ENCODE measurements at places on chromosomes 6 and 20.

- no peak for DNase-seq
Measured at GRCh38 chr20:1210501-1210900, 7.2 kb downstream of the C20orf202 start.

- no peak for DNase-seq
Measured at GRCh38 chr6:140036196-140036595, 661.7 kb upstream of the CITED2 start.

GRCh38 chr20:49431329-49431728, 51.1 kb downstream of the KCNB1 start:
- DNase-seq = no peak

GRCh38 chr20:58458342-58459057, 56.7 kb downstream of the APCDD1L start:
- DNase-seq = no peak

DNA sequence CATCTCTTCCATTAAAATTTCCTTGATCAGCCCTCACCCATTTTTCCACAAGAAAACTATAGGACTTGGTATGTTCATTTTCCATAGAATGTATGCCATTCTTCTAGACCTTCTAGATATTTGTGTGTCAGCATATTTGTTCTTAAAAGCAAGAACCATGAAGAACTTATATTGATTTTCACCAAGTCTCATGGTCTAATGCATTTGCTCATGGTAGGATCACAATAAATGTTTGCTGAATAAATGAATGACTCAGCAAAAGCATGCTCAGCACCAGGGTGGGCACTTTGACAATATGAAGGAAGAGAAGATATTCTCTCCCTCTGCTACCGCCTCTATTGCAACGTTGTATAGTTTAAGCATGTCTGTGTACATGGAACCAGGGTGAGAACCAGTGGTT, 805.5 kb upstream of the SLC35B3 start:
- no peak for DNase-seq

- DNase-seq = no peak
Measured at GRCh38 chr20:63840405-63840828, 9.4 kb upstream of the ZBTB46 start.

DNA sequence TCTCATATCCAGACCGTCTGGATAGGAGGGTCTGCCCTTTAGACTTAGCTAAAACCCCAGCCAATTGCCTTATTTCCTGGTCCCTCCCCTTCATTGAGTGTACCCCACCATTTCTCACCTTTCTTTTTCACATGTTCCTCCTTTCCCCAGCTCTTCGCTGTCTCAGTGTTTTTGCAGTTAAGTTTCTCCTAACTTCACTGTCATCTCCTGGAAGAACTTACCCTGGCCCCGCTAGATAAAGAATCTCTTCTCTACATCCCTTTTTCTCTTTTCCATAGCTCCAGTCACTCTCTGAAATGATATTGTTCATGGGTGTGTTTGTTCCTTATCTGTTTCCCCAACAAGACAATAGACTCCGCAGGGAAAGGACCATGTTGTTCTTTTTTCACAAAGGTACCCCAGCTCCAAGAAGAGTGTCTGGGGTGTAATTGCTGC, 208.8 kb downstream of the TSHZ2 start:
- DNase-seq = no peak

DNA sequence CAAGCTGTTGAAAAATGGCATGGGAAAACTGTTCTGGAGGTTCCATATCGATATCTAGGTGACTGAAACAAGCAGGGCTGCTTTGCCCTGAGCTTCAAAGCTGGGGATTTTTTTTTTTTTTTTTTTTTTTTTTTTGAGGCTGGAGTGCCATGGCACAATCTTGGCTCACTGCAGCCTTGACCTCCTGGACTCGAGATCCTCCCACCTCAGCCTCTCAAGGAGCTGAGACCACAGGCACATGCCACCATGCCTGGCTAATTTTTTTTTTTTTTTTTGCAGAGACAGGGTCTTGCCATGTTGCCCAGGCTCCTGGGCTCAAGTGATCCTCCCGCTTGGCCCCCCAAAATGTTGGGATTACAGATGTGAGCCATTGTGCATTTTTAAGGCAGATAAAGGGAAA, 11.0 kb downstream of the ERGIC3 start:
- DNase-seq = no peak

DNA sequence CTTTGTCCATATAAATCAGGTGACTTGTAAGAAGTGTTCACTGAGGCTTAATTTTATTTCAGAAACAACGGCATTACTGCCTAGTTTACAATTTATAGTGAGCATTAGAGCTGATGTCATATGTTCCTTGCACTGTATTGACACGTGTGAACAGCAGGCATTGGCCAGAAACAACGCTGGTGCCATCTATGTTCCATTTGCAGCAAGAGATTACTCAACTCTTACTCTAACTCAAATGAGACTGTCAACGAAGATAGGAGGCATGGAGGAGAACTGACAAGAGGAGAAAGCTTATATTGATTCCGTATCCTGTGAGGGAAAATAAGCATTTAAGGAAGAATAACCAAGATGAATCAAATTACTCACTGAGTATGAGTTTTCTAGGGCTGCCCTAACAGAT, 48.4 kb downstream of the MTFR2 start:
- no peak for DNase-seq

DNA sequence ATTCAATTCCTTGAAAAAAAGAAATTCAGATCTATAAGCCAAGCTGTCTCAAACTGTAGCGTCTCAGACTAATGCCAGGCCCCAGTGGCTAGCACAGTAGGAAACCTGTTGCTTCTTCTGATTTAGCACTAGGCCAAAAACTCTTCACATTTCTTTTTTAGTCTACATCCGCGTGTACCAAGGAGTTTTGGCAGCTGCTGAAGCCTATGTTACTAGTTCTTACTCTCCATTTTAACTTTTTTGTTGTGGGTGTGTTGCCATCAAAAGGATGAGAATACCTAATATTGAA, 65.0 kb upstream of the BTN3A2 start:
- no peak for DNase-seq

Data from stimulated activated CD4-positive, alpha-beta T cell treated with anti-CD3 and anti-CD28 coated beads, Interleukin-12 subunit alpha, Interleukin-12 subunit beta, amount 100 ng/mL, for 4 hours (primary cell).